Ascending aorta (tissue), 2 donors: ENCODE measurements at places on chromosomes 13 and 19.

DNA sequence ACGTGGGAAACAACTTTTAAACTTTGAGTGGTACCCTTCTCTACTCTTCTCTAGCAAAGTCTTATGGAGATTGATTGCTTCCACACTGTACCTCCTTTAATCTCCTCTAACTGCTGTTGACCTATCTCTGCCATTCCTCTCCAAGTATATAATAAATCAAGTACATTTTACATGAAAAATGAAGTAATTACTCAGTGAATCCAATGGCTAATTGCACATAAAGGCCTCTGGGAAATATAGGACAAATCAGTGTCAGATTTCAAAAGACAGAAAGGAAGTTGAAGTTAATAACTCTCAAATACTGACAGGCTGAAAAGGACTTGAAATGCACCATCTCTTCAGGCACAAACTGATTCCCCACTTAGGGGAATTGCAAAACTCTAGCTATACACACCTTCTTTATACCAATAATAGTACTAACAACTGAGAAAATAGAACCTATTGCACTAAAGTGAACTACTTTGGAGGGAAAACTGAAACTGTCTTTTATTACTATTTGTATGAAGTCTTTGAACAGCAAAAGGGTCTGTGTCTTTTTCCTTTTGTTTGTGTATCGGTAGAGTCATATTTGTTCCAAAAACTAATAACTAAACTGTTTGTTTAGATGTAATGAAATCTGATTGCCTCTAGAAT, 701.1 kb downstream of the PCDH9 start:
- no peak for DNase-seq

DNA sequence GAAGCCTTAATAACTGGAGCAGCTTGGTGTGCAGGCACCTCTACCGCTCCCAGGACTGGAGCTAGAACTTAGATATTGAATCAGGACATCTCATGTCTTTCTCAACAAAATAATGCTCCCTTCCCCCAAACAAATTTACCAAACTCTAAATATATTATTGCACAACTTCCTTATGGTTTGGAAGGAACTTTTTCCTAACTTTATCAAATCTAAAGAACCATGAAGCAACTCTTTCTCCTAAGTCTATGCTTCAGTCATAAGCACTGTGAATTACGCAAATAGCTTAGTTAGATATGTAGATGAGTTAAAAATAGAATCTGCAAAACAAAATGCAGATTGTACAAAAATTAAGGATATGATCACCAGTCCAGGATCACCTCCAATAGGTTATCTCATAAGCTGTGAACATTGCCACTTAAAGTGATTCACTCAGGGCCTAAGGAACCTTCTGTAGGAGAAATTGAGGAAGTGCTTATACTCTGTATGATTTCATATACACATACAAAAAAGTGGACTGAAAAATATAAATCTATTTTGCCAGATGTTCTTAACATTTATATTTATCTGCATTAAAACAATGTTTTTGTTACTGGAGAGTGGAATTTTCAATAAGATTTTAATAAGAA, 20.4 kb upstream of the MAB21L1 start:
- DNase-seq: no peak

GRCh38 chr19:9792206-9793070, 23.9 kb upstream of the ZNF846 start:
- DNase-seq: peak; percentile 84

GRCh38 chr13:104962411-104962810, 1573.1 kb downstream of the EFNB2 start:
- DNase-seq: no peak
